ENCODE measurements at places on chromosomes 5 and 9.

DNA sequence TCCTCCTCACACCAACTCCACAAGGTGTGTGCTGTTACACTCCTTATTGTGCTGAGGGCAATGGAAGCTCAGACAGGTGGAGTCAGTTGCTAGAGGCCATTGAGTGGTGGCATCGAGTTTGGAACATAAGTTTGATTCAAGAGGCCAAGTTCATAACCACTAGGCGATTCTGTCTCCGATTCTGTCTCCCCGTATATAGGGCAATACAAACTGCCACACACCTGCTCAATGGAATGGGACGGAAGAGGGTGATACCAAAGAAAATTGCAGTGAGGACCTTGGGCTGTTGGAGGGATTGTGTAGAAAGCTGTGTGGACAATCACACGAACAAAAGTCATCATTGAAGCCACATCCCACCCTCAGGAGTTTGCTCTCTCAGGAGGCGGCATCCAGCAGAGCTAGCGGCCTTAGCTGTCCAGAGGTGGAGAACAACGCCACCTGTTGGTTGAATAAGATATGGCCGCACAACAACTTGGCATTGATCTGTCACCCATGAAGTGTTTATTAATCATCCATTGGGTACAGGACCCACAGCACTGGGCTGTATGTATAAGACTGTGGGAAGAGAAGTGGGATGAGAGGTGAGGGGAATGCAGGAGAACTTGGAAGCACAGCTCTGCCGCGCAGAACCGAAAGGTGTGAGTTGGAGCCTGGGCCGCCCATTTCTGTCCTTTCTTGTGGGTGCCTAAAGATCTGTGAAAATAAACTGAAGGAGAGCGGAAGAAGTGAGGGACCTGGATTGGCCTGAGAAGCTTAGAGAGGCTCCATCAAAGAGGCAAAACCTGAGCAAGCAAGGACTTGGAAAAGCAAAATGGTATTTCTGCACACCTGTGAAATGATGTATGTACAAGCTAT is 16.1 kb upstream of the NEUROG1 start:
- DNase-seq, result peak; percentile 79

- DNase-seq, result no peak
Observed at GRCh38 chr5:68336200-68336599, 120.6 kb downstream of the PIK3R1 start.

GRCh38 chr9:4618700-4619099 is 43.4 kb upstream of the PLPP6 start:
- DNase-seq, result no peak

GRCh38 chr5:38121420-38121819 is 136.9 kb upstream of the EGFLAM start:
- DNase-seq, result no peak

GRCh38 chr9:115397591-115398312 is 279.8 kb upstream of the TNC start:
- DNase-seq, result no peak

DNA sequence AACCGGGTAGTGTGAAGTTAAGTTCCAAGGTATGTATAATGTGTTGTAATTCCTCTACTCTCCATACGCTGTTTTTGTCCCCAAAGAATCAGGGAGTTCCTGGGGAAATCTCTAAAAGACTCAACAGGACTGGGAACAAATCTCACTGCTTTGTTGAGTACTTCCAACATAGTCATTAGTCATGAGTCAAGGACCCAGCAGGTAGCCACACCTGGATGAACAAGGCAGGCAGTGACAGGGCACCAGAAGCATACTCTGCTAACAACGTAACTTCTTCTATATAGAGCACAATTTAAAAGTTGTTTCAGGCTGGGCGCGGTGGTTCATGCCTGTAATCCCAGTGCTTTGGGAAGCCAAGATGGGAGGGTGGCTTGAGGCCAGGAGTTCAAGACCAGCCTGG is 126.8 kb downstream of the SLC1A3 start:
- no peak for DNase-seq

GRCh38 chr5:38724301-38725030 is 121.3 kb upstream of the OSMR start:
- no peak for DNase-seq

All from ecto neural progenitor cell (in vitro differentiated cells).